T-helper 17 cell (primary cell): ENCODE measurements at places on chromosomes 1 and 21.

- DNase-seq = no peak
These were observed 84.5 kb upstream of the C1orf174 start for GRCh38 chr1:3984586-3984985.

DNA sequence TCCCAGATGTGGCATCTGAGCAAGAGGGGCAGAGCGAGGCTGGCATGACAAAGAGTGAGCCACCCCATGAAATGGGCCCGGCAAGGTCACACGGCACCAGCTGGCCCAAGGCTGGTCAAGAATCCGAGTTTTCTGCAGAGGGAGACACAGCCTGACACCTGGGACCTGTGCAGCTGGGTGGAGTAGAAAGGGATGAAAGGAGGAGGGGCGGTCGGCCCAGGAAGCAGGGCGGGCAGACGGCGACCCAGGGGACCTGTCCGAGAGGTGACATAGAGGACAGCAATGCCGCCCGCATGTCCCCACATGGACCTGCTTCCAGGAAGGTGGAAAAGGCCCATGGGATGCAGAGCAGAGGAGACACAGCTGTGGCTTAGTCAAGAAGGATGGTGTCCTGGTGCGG, 137.7 kb downstream of the PRDM16 start:
- no peak for DNase-seq

GRCh38 chr1:243236604-243237252, 18.4 kb downstream of the CEP170 start:
- DNase-seq = no peak

DNA sequence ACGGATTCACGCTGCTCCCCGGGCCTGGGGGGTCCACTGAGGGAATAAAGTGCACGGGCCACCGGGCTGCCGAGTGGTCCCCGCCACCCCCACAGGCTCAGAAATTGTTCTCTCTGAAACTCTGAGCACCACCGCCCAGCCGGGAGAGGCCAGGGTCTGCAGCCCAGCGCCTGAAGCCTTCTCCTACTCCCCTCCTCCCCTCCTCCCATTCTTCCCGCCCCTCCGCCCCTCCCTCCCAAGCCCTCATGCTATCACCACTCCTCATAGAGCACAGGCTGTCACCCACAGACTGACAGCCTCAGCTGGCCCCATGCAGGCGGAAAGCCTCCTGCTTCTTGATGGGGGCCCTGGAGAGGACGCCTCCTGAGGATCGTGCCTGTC, 707 bp upstream of the GPR153 start:
- DNase-seq = no peak

DNA sequence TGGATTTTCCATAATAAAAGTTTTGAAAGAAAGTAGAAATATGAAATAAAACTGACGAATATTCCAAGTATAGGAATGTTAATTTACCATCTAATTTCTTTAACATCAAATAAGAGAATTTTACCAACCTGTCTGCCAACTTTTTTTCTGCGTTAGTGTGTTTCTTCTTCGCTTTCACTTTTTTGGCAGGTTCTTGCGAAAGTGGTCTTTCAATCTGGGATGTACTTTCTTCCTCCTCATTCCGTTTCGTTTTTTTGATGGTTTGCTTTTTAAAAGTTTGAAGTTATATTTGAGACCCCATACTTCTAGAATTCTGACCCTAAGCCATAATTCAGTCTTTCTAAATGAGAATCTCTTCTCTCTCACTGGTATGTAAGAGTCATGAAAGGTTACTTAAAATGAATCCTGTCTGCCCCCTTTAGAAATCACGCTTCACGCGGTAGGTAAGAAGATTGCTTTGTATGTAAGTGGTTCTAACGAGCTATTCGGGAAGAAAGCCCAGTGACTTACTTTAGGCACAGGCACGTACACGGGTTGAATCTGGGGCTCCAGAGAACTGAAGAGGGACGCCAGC, 580 bp downstream of the RBM34 start:
- no peak for DNase-seq

DNA sequence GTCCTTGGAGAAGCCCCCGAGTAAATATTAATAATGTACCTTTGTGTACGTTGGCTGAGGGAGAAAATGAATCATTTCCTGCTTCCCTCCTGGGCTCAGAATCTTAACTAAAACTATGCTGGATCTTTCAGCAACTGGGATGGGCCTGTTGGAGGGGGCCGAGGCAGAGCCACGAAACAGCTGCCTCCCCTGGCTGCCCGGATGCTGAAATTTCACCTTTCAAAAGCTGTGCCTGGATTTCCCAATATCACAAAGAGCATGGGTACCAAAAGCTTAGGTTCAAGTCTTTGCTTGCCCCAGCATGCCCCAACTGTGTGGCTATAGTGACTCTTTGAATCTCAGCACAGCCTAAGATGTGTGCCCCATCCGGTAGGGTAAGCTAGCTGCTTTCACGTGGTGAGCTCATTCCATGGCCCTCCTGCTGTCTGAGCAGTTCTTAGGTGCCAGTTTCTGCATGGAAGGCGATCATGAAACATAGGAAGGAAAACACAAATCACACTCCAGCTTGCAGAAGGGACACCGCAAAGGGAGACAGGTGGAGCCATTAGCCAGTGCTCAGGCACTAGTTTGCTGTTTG, 473.5 kb downstream of the PTPRU start:
- no peak for DNase-seq

DNA sequence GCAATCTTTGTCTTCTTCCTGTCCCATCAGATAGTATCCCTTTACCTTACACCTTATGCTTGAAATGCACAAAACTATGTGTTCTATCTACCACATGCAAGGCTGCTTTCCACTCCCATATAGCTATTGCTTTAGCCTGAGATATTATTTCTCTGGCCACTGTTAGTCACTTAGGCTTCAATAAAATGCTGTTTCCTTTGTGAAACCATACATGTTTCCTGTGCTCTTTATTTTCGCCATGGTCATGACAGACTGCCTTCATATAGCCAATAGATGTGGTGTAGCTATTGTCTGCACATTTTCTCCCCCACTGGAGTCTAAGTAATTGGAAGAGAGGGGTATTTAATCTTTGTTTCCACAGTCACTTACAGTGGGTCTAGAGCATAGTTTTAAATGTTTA, 108.4 kb downstream of the GREM2 start:
- no peak for DNase-seq
